ENCODE measurements at places on chromosomes 3 and 15.
A peak's percentile ranks its signal among the peaks of the same experiment; 100 is the strongest.

- DNase-seq = peak; percentile 61
Observed at GRCh38 chr3:138935863-138936740, 10.8 kb downstream of the FOXL2 start.

DNA sequence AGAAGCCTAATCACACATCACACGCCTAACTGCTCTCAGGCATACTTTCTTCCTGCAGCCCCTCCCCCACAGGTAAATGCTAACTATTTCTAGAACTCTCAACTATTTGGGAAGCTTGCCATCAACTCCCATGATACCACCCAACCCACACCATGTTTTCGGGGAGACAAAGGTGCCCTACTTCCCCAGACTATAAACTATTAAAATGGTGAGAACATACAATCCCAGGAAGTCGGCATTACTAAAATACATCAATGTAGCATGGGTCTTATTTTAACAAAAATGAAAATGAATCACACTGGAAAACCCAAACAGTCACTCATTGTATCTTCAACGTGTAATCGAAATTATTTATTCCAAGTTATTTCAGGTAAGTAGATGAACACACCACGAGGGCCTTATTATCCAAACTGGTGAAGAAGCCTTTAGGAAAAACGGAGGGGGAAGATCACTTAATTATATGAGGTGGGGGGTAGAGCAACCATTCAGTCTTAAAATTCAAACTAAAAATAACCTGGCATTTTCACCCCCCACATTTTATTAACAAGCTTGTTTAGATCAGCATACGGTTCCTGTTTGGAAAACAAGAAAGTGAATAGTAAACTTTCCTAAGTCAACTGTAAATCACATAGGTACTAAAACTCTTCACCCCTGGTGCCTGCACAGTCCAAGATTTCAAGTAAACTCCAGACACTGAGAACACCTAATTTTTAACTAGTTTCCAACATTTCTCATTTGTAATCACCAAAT, 1.9 kb downstream of the TBL1XR1 start:
- DNase-seq = no peak

- DNase-seq = no peak
Observed at GRCh38 chr15:98980899-98981228, 26.7 kb downstream of the PGPEP1L start.

DNA sequence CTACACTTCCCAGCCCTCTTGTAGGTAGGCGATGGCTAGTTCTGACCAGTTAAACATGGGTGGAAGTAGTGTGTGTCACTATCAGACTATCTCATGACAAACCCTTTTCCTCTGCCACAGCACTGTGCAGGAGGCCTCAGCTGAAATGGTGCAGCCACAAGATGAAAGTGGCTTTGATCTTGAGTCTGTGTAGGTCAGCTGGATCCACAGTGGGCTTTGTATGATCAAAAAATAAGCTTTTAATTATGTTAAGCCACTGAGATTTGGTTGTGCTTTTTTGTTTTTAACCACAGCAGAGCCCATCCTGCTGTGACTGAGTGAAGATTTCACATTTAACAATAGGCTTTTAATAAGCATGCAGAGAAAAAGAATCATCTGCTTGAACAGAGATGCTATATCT, 19.7 kb downstream of the RCN2 start:
- no peak for DNase-seq

DNA sequence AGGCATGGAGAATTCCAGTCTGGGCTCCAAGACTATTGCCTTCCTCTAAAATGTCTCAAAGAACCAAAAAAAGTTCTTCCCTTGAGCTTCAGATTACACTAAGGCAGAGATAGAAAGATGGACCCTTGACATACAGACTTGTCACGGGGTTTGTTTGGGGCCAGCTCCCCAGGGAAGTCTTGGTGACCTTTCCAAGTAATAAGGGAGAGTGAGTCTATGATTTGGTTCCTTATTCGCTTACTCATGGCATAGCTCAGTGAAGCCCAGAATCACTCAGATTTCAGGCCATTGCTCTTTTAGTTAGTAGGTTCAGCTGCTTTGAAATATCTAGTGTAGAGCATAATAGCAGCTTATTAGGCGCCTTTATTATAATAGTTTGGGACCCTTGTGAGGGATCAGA, 90.3 kb downstream of the PLCL2 start:
- DNase-seq = no peak

- no peak for DNase-seq
Observed at GRCh38 chr3:177746337-177746933, 549.2 kb upstream of the TBL1XR1 start.

GRCh38 chr3:183980403-183980802, 37.3 kb downstream of the ABCC5 start:
- no peak for DNase-seq

DNA sequence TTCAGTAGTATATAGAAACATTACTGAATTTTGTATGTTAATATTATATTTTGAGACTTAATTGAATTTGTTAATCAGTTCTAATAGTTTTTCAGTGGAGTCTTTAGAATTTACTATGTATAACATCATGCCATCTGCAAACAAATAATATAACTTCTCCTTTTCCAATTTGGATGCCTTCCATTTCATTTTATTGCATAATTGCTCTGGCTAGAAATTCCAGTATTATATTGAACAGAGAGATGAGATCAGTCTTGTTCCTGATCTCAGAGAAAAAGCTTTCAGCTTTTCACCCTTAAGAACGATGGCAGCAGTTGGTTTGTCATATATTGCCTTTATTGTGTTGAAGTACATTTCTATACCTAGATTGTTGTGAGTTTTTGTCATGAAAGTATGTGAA, 40.4 kb downstream of the OR4F15 start:
- DNase-seq = no peak

DNA sequence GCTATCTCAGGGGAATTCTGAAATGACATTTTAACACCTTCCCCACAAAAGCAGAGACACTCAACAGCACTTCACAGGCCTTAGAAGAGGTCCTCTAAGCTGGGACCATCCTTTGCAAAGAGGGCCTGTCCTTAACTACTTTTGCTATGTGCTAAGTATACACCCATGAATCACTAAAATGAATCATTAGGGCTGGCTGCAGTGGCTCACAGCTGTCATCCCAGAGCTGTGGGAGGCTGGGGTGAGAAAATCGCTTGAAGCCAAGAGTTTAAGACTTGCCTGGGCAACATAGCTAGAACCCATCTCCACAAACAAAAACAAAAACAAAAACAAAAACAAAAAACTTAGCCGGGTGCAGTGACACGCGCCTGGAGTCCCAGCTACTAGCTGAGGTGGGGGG, 53.9 kb upstream of the MELTF start:
- no peak for DNase-seq

GRCh38 chr3:133999891-134000685, 29.6 kb downstream of the SLCO2A1 start:
- no peak for DNase-seq

- DNase-seq = no peak
Observed at GRCh38 chr3:149415484-149415883, 38.0 kb upstream of the TM4SF1 start.

- no peak for DNase-seq
Observed at GRCh38 chr15:26028086-26028740, 165.1 kb upstream of the ATP10A start.

GRCh38 chr3:179694731-179695130, 41.9 kb downstream of the USP13 start:
- no peak for DNase-seq

- DNase-seq = no peak
Observed at GRCh38 chr3:135452881-135453280, 512.6 kb upstream of the PPP2R3A start.

- no peak for DNase-seq
Observed at GRCh38 chr3:136291302-136291701, 41.2 kb downstream of the PCCB start.

GRCh38 chr15:69855258-69856000, 242.3 kb downstream of the TLE3 start:
- DNase-seq = no peak

DNA sequence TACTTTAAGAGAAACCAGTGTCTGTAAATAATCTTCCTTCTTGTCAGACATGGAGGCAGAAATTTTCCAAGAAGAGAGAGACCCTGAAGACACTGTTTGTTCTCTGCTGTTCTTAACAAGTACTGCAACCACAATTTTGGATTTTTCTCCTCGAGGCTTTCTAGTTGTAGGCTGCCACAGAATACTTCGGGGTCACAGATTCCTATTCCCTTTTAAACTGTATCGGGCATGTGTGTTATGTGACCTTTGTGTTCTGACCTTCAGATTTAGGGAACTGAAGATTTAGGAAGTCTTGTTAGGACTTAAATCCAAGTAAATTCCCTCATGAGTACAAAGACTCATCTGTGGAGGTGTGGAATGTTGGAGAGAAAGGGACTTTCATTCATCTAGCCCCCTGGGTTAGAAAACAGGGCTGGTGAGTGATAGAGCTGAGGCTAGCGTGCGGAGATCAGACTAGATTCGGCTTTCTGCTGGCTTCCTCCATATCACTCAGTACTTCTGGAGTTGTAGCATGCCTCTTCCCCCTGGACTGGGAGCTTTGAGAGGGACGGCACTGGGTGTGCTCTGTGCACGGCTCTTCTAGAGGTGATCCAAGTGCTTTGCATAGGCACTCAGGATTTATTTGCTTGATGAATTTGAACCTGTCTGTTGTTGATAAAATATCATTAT, 237.0 kb downstream of the LPP start:
- DNase-seq = no peak

DNA sequence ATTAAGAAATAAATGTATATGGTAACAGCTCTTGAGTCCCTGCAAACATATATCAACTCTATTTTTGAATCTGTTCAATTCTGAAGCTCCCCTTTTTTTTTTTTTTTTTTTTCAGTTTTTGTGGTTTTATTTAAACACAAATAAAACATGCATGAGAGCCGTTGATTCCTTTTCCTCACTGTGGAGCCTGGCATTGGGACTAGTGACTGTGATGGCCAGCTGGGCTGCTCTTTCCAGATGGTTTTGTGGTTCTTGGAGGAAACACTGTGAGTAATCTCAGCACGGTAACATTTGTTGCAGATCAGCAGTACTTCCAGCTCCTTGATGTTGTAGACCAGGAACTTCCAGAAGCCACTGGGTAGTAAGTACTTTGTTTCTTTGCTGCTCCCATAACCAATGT, 15.9 kb downstream of the EMC7 start:
- no peak for DNase-seq

GRCh38 chr3:46545818-46546630, 20.1 kb downstream of the LRRC2 start:
- DNase-seq = no peak

- no peak for DNase-seq
Observed at GRCh38 chr15:66228807-66229735, 24.5 kb downstream of the MEGF11 start.

GRCh38 chr3:124333931-124334640, 342.2 kb upstream of the ROPN1 start:
- DNase-seq = no peak

DNA sequence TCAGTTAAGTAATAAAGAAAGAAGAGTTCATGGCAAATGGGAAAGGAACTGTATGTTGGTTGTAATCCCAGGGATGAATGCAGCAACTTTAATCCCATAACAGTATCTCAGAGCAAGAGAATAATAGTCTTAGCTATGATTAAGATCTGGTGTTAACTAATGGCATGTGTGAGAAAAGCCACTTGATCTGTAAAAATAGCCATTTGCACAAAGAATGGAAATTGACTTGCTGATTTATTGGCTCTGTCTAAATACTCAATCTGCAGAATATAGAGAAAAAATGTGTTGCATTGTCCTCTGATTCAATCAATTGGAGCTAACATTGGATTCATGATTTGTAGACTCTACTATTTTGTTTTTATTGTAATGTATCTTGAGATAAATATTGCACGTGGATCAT, 987.0 kb downstream of the NSUN3 start:
- no peak for DNase-seq

All from stimulated activated CD8-positive, alpha-beta memory T cell treated with anti-CD3 and anti-CD28 coated beads, Interleukin-15, amount 100 ng/mL, for 24 hours (primary cell).